ENCODE measurements at places on chromosomes 2 and 18. TPM values are rescaled to one million over a fixed set of nuclear protein-coding genes. Genes with fewer than 3 reads are reported as not detected.

- DNase-seq: no peak
Observed at GRCh38 chr2:225074919-225075681, 32.8 kb upstream of the DOCK10 start.

DNA sequence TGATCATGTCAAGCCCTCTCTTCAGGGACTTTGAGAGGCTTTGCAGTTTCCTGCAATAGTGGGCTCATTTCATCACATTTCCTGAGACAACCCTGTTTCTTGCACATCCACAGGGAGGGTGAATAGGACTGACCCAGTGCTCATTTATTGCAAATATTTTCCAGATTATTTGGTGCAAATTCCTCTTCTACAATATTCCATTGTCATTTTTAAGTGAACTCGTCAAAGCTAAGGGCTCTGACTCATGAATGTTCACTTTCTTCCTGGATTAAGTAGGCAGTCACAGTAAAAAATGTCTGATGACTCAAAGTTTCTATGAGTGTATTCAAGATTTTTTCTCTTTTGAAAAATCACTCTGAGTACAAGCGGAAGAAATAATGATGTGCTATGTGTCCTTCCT lies 225.5 kb upstream of the GALNT5 start:
- peak; percentile 97 for DNase-seq

- no peak for DNase-seq
Observed at GRCh38 chr18:33579349-33580215, 1.6 kb downstream of the ASXL3 start.

GRCh38 chr2:105604938-105605337 lies 139.8 kb upstream of the NCK2 start:
- peak; percentile 10 for DNase-seq

- peak; percentile 37 for DNase-seq
Observed at GRCh38 chr2:57890464-57890863, 156.1 kb upstream of the VRK2 start.

DNA sequence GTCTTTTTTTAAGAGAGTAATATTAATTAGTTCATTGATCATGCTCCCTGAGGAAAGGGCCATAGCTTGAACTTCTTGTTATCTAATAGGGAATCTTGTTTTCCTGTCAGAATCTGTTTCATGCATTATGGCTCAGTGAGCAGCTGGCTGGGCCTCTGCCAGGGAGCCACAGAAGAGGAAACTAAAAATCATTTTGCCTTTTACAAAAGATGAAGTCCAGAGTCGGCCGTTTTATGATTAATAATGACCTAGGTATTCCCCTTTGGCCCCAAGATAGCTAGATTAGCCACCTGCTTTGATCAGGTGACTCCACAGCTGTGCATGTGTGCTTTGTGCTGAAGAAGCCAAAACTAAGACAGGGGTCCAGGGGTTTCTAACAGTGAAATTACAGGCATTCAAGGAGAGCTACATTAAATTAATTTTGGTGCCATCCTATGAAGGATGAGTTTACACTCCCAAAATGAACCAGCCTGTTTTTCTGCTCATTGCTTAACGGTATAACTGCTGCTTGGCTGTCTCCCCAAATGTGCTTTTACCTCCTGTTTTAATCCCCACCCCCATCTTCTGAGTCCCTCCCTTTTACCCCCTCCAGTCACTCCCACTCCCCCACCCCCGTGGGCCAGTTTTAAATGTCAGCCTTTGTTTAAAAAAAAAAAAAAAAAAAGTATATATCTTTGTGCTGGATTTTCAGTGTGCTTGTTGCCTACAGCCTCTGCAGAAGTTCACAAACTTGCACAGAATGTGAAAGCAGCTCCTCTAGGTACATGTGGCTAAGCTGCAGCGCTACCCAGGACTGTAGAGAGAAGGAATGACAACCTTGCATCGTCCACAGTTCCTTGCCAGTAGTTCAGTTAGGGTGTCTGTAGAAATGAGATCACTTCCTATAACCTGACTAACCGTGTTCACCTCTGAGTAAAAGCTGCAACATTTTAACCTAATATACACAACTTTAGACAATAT lies 93.1 kb downstream of the CABLES1 start:
- peak; percentile 23 for DNase-seq

GRCh38 chr2:97993926-97994325 lies 1.8 kb downstream of the TMEM131 start:
- DNase-seq: no peak

DNA sequence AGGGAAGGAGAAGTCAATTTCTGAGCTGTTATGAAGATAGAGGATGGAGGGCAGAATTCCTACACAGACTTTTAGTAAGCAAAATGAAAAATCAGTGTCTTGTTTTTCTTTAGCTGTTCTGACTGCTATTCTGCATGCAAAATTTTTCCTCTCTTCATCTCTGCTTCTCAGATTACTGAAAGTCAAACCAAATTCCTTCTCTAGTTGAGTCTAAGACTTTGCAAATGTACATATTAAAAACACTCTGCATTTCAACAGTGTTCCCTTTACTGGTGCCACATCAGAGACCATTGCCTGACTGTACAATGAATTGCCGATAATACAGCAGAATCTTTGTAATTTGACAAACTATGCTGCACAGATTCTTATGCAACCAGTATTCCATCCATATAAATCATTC lies 198.8 kb downstream of the EXOC6B start:
- no peak for DNase-seq

DNA sequence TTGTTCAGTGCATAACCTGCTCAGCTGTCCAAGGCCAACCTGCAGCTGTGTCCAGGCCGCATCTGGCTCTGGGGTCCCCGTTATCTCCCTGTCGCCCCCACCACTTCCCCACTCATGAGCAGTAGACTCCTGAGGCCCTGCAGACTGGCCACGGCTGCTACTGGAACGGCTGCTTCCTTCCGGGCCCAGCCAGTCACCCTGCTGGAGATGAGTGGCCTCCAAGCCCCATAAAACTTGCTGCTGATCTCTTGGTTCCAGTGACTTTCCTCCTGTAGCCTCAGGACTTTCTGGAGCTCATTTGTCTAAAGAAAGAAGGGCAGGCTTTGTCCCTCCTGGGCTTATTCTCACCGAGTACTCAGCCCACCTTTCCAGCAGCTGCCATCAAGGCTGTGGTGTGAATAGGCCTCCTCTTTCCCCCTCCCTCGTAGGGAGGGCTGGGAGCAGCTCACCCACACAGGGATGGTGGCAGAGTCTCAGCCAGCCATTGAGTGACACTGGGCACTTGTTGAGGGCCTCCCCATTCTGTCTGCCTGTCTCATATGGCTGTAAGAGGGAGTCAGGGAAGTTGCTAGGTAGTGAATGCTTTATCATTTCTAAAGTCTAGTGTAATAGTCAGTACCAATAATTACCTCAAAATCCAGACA lies 257.3 kb downstream of the MYCN start:
- no peak for DNase-seq

GRCh38 chr2:213818436-213818835 lies 534.2 kb downstream of the SPAG16 start:
- DNase-seq: no peak

GRCh38 chr2:189514104-189514503 lies 66.5 kb downstream of the SLC40A1 start:
- DNase-seq: no peak

- no peak for DNase-seq
Observed at GRCh38 chr2:98540536-98540935, 67.8 kb downstream of the COA5 start.

DNA sequence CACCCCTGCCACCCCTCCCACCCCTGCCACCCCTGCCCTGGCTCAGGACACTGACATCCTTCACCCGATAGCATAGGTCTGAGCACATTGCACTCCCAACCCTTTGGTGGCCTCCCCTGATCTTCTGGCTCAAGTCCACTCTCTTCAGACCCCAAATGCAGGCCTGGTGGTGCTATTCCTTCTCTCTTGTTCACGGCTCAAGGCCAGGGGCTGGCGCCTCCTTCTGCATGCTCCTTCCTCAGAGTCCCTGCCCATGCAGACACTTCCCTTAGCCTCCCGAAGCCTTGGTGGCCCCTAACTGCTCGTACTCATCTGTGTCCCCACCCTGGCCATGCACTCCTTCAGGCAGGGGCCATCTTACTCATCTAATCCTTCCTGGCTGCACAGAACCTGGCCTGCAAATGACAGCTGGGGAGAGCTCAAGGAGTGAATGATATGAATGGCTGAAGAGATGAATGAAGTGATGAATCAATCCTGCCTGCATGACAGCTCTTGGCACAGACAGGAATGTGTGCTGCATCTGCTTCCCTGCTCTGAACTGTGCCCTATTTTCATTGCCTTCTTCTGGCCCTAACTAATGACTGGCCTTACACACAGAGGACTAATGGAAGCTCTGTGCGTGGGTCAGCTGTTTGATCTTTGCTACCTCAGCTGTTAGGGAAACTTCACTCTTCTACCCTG lies 290.8 kb downstream of the DYSF start:
- DNase-seq: no peak

DNA sequence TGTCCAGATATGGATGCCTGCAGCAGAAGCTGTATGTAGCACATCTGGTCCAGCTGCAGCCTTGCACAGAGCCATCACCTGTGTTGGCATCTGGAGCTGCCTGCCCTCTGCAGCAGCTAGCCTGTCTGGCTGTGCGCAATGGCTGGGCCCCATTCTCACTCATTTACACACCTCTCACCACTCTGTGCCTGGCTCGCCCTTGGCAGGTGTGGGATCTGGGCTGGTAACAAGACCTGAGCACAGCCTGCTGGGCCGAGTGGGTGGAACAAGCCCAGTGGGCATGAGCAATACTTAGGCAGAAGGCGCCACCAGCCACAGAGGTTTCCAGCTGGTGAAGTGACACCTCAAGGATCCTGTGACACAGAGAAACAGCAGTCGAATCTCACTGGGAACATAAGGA lies 714.1 kb downstream of the NUP35 start:
- DNase-seq: no peak

DNA sequence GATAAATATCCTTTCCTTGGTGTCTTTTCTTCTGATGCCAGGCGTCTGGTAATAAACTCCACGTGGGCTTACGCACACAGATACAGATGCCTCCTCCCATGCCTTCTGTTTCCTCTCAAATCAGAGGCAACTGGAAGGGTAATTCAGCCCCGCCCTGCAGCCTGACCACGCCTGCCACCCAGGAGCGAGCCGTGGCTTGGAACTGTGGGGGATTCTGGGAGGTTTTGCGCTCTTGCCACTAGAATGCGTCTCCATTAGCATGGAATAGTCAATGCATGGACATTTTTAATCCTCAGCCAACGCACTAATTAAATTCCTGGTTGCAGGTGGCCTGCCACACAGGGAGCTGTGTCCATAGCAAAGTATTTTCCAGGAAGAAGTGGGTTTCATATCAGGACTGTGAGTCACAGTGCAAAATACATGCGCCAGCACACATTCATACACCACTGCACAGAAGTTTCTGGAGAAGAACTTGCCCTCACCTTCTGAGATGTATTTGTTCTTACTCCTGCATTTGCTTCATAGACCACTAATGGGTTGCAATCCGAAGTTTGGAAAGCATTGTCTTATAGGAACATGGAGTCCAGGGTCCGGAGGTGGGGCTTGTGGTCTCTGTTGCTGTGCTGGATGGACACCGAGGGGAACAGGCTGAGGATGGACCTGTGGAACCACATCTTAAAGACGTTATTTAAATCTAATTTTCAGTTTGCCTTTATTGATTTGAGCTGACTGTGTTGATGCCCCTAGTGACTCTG lies 151.4 kb downstream of the LDLRAD4 start:
- DNase-seq: peak; percentile 19

GRCh38 chr2:69285379-69285894 lies 101.6 kb downstream of the GFPT1 start:
- no peak for DNase-seq

DNA sequence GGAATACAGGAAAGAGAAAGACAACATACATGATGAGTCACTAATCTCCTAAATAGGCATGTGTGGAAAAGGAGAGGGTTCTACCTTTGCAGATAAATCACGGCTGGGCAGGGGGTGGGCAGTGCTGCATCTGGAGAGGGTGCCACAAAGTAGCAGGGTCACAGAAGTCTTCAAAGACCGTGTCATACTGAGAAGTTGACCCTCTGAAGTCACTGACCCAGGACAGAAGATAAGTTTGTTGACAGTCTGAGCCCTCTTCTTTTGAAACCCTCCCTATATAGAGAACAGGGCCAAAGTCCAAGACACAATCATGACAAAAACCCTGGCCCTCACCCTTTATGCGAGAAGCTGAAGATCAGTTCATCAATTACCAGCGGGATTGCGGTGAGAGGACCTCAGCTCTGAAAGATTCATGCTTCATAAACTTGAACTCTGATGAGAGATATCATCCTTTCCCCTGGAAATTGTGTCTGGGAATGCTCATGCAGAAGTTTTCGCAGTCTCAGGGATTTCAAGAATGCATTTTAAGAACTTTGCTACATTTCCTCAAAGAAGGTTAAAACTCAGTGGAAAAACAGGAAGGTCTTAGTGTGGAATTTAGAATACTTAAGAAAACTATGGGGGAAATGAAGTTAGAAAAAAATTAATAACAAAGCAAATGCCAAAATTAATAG lies 129.5 kb downstream of the FAM124B start:
- peak; percentile 19 for DNase-seq

- peak; percentile 74 for DNase-seq
Observed at GRCh38 chr2:223093436-223094241, 41.6 kb downstream of the KCNE4 start.

- no peak for DNase-seq
Observed at GRCh38 chr2:158783923-158784322, 11.2 kb upstream of the DAPL1 start.

DNA sequence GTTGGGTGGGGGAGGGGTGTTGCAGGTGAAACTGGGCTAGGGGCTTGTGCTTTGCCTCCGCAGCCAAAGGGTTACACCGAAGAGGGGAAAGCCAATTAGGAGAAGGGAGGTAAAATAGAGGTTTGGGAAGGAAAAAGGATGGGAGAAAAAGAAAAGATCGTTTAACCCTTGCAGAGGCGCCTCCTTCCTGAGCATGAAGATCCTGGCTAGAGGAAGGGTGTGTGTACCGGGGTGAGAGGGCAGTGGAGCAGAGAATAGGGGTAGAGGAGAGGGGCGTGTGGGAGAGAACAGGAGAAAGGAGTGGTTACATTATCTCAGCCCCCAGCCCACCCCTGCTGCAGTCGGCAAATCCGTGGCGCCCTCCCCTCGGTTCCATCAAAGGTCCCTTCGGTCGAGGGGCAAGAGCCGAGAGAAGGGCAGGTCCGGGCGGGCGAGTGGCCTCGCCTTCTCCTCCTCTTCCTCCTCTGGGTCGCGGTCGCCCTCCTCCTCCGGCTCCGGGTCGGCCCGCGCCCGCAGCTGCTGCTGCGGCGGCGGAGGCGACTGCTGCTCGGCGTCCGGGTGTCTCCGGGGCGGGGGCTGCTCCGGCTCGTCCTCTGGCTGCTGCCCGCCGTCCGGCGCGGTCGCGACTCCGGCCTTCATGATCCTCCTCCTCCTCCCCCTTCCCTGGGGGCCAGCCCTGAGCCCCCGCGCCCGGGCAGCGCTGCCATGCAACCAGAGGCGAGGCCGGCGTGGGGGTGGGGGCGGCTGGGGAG lies 1.1 kb downstream of the MARCHF4 start:
- DNase-seq: no peak

Gene FBXO48
- 0.73 TPM for total RNA-seq

Gene CLEC4F
- total RNA-seq: not detected

Gene GALR1
- total RNA-seq: not detected

Gene ANKRD30B
- not detected for total RNA-seq

Gene DSG1
- total RNA-seq: not detected

Gene RAX
- total RNA-seq: not detected

Gene GTF2A1L
- total RNA-seq: not detected

Gene DUSP2
- total RNA-seq: 1.0 TPM

Gene EML6
- total RNA-seq: 1.8 TPM

Measured in HT1080 (cell line).